Muscle of leg (tissue), 16 donors: ENCODE measurements at places on chromosomes 16 and 17. TPM values are rescaled to one million over a fixed set of nuclear protein-coding genes. Genes with fewer than 3 reads are reported as not detected.

The CCL17 gene
- not detected for total RNA-seq

The CTRB2 gene
- not detected for total RNA-seq

The BICDL2 gene
- not detected for total RNA-seq

The CACNA1H gene
- 20.7 TPM for total RNA-seq

The ASPA gene
- total RNA-seq, result 3.8 TPM

The KRTAP2-2 gene
- total RNA-seq, result not detected

The DPEP3 gene
- 0.04 TPM for total RNA-seq

The DNAAF1 gene
- under 0.01 TPM for total RNA-seq

The KRTAP4-5 gene
- not detected for total RNA-seq

The KRTAP16-1 gene
- total RNA-seq, result not detected

The SHISA9 gene
- 0.04 TPM for total RNA-seq

The CEMP1 gene
- 0.04 TPM for total RNA-seq

The ITGAD gene
- 0.04 TPM for total RNA-seq

The KCNH6 gene
- not detected for total RNA-seq

The PHOSPHO1 gene
- total RNA-seq, result 7.5 TPM

The KRTAP9-4 gene
- not detected for total RNA-seq

The CES5A gene
- not detected for total RNA-seq

The CORO7 gene
- 15.3 TPM for total RNA-seq

The KRTAP4-3 gene
- total RNA-seq, result not detected

The ZP2 gene
- total RNA-seq, result 0.09 TPM

The NPIPA8 gene
- 0.22 TPM for total RNA-seq

The HOXB4 gene
- 1.3 TPM for total RNA-seq

The PIPOX gene
- total RNA-seq, result 1.6 TPM

The CYLD gene
- 29.1 TPM for total RNA-seq

The GPRC5B gene
- 39.9 TPM for total RNA-seq

The SMG1 gene
- 42.4 TPM for total RNA-seq

The GNGT2 gene
- 0.89 TPM for total RNA-seq

The NUP85 gene
- total RNA-seq, result 33.5 TPM

The KRTAP4-6 gene
- total RNA-seq, result not detected

The NPIPB5 gene
- total RNA-seq, result 79.0 TPM

The TMC7 gene
- total RNA-seq, result 0.84 TPM

The CACNG5 gene
- total RNA-seq, result not detected

The ZNF469 gene
- 4.4 TPM for total RNA-seq

The TBC1D3I gene
- 0.09 TPM for total RNA-seq

The TEX14 gene
- total RNA-seq, result 2.1 TPM

The VMO1 gene
- total RNA-seq, result 8.2 TPM

The CIBAR2 gene
- total RNA-seq, result not detected

The GPR142 gene
- 0.04 TPM for total RNA-seq

The ADAMTS18 gene
- 0.71 TPM for total RNA-seq

The RABEP2 gene
- 11.6 TPM for total RNA-seq

The TBC1D28 gene
- total RNA-seq, result not detected

The EPN2 gene
- total RNA-seq, result 19.7 TPM

The CCL14 gene
- 15.2 TPM for total RNA-seq

The AHSP gene
- 19.2 TPM for total RNA-seq

The TBC1D3D gene
- 0.27 TPM for total RNA-seq

The DHRS7C gene
- total RNA-seq, result 143 TPM

The SPIRE2 gene
- total RNA-seq, result 1.6 TPM

The MPP2 gene
- total RNA-seq, result 1.5 TPM

The GAST gene
- total RNA-seq, result not detected

The FBXL19 gene
- 6.3 TPM for total RNA-seq

The TBC1D3E gene
- not detected for total RNA-seq

The OR2C1 gene
- 0.35 TPM for total RNA-seq

The DNAJA3 gene
- total RNA-seq, result 30.4 TPM

The GNG13 gene
- not detected for total RNA-seq

The NDRG4 gene
- total RNA-seq, result 8.5 TPM
